ENCODE measurements at places on chromosomes 16 and 17. TPM values are rescaled to one million over a fixed set of nuclear protein-coding genes. Genes with fewer than 3 reads are reported as not detected.

The RCVRN gene
- total RNA-seq: not detected

- peaks cover 6% of the 10 kb centered on the region for H3K4me1 ChIP-seq
- no peak overlapping the region for H3K27ac ChIP-seq
- no peaks in the 10 kb centered on the region for H3K36me3 ChIP-seq
Observed at GRCh38 chr17:74742153-74742515, 5.1 kb downstream of the RAB37 start.

The KRT40 gene
- total RNA-seq: not detected

The KRT36 gene
- not detected for total RNA-seq

DNA sequence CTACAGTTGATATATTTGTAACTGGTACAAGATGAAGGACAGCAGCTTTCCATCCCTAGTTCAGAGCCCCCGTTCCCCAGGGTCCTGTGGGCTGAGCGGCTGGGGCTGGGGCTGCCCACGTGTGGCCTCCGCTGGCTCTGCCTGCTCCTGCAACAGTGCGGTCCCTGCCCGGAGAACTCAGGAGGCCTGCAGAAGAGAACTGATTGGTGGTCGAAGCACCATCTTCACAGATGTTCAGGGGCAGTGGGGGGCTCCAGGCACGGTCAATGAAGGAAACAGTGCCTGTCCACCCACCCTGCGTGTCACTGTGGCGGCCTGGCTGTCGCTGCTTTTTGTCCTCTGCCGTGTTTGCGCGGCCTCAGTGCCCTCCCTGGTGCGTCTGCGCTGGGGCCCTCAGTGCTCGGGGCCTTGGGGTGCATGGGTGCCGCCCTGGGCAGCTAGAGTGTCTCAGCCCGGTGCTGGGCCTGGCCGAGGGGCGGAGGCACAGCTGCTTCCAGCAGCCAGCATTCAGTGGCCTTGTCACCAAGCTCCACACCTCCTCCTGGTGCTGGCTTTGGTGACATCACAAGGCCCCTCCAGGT is 4.2 kb upstream of the NUDT16L1 start:
- no peaks in the 10 kb centered on the region for H3K36me3 ChIP-seq
- H3K27ac ChIP-seq: no peak overlapping the region
- peaks cover 15% of the 10 kb centered on the region for H3K27me3 ChIP-seq
- H3K4me3 ChIP-seq: no peak overlapping the region
- DNase-seq: no peak

DNA sequence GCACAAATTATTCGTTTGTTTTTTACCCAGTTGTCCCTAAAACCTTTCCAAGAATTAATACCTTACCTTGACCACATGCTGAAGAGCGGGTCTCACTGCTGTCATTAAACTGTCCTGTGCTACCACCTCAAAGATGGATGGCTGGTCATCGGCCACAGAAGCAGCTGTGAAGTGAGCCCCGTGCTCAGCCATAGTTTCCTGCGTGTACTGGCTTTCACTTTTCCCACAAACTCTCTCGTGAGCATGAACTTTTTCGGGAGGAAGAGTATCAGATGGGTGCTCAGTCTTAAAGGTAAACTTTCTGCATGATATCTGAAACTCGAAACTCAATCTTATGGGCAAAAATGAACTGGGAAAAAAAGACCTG is 558 bp downstream of the PEX12 start:
- DNase-seq: no peak
- H3K27me3 ChIP-seq: no peaks in the 10 kb centered on the region
- peak overlapping the region; percentile 89 for H3K27ac ChIP-seq
- H3K4me1 ChIP-seq: peaks cover 5% of the 10 kb centered on the region
- H3K36me3 ChIP-seq: no peaks in the 10 kb centered on the region

The NPW gene
- 0.91 TPM for total RNA-seq

DNA sequence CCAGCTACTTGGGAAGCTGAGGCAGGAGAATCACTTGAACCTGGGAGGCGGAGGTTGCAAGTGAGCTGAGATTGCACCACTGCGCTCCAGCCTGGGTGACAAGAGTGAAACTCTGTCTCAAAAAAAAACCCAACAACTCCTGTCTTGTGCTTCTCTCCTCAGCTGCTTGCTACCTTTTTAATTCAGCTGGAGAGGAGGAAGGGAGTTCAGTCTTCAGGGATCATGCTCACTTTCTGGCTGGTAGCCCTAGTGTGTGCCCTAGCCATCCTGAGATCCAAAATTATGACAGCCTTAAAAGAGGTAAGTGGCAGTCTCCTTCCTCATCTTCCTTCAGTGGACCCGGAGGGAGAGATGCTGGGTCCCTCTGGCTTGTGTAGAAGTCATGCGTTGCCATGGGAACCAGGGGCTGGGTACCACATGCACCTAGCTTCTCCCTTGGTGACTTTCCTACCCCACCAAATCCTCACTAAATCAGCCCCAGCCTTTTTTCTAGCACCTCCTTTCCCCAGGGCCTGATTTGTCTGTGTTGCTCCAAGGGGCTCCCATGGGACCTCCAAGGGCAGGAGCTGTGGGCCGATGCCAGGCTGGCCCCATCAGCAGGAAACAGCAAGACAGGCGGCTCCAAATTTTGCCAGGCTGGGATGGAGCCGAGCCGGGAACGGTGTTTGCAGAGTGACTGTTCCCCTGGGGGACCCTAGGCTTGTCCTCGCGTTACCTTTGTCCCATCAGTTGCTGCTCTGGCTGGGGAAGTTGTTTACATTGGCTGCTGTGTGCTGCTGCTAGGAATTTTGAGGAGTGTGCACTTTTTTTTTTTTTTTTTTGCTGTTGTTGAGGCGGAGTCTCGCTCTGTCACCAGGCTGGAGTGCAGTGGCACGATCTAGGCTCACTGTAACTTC is 65.2 kb downstream of the ABCC1 start:
- H3K4me3 ChIP-seq: no peak overlapping the region
- H3K36me3 ChIP-seq: peaks cover 11% of the 10 kb centered on the region
- H3K27me3 ChIP-seq: peaks cover 4% of the 10 kb centered on the region
- peaks cover 7% of the 10 kb centered on the region for H3K4me1 ChIP-seq

The TNFRSF17 gene
- total RNA-seq: not detected

DNA sequence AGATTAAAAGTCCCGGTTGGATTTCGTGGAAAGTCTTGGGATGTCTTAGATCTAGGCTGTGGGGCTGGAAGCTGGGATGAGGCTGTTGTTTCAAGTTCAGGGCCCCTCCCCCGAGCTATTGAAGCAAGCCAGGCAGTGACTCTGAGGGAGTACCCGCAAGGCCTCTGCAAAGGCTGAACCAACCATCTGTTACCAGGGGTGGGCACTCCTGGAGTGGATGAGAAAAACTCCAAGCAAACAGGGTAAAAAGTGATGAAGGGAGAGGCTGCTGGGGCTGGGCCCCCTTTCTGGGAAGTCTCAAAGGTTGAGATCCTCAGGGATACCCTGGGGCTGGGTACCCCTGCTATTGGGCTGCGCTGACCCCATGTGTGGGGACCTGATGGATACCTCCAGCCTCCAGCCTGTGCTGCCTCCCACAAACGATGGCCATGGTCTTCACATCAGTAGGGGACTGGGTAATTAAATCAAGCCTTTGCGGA is 82.4 kb upstream of the KIFC3 start:
- H3K4me1 ChIP-seq: peaks cover 4% of the 10 kb centered on the region
- peak; percentile 38 for DNase-seq
- peak overlapping the region; percentile 59 for H3K4me3 ChIP-seq
- H3K27me3 ChIP-seq: peaks cover 10% of the 10 kb centered on the region
- no peaks in the 10 kb centered on the region for H3K36me3 ChIP-seq
- no peak overlapping the region for H3K27ac ChIP-seq

The TCF25 gene
- 272 TPM for total RNA-seq

The HBA1 gene
- total RNA-seq: 1.5 TPM

The DNAH9 gene
- 0.86 TPM for total RNA-seq

DNA sequence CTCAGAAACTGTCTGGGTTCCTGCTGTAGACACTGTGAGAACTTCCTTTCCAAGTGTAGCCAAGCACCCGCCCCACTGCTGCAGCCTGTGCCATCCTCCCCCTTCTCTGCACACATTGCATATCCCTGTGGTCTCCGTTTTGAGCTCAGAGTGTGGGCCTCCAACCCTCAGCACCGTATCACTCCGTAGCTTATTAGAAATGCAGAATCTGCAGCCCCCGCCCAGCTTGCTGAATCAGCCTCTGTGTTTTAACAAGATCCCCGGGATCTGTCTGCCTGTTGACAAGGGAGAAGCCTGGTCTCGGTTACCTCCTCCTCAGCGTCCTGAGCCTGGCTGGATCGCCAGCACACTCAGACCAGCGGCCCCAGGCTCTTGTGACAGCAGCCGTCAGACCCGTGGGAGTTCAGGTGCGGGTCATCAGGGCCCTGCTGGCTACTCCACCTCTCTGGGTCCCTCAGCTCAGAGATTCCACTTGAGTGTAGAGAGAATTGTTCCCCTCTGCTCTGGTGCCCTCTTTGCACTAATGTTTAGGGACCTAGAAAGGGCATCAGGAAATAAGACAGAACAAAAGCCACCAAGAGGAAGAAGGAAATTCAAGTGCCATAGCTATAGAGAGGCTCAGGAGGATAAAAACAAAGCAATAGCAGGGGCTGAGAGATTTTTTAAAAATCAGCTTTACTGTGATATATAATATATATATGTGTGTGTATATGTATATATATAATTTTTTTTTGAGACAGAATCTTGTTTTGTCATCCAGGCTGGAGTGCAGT is 92.3 kb downstream of the PITPNC1 start:
- H3K4me1 ChIP-seq: peaks cover 24% of the 10 kb centered on the region
- peak overlapping the region; percentile 14 for H3K27ac ChIP-seq
- peaks cover 9% of the 10 kb centered on the region for H3K36me3 ChIP-seq
- peak; percentile 57 for DNase-seq

The CBX2 gene
- total RNA-seq: 78.8 TPM

The SLC9A5 gene
- total RNA-seq: 1.4 TPM

The CTRB2 gene
- total RNA-seq: not detected

DNA sequence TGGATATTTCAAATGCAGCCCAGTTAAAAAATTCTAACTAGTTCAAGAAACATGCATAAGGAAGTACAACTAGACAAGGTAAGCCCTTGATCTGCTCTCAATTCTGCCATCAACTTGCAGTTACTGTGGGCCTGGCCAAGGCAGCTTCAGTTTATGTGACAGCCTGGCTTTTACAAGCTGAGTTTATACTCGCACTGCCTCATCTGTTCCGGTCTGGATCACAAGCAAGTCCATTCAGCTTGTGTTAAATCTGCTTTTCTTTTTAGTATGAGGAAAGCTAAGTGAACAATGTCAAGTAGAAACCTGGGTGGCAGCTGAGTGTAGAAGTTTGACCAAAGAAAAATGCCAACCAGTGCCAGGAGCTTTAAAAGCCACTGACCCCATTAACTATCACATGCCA is 76.6 kb upstream of the CORO6 start:
- no peaks in the 10 kb centered on the region for H3K4me1 ChIP-seq
- no peaks in the 10 kb centered on the region for H3K27me3 ChIP-seq
- no peak for DNase-seq
- no peak overlapping the region for H3K27ac ChIP-seq

DNA sequence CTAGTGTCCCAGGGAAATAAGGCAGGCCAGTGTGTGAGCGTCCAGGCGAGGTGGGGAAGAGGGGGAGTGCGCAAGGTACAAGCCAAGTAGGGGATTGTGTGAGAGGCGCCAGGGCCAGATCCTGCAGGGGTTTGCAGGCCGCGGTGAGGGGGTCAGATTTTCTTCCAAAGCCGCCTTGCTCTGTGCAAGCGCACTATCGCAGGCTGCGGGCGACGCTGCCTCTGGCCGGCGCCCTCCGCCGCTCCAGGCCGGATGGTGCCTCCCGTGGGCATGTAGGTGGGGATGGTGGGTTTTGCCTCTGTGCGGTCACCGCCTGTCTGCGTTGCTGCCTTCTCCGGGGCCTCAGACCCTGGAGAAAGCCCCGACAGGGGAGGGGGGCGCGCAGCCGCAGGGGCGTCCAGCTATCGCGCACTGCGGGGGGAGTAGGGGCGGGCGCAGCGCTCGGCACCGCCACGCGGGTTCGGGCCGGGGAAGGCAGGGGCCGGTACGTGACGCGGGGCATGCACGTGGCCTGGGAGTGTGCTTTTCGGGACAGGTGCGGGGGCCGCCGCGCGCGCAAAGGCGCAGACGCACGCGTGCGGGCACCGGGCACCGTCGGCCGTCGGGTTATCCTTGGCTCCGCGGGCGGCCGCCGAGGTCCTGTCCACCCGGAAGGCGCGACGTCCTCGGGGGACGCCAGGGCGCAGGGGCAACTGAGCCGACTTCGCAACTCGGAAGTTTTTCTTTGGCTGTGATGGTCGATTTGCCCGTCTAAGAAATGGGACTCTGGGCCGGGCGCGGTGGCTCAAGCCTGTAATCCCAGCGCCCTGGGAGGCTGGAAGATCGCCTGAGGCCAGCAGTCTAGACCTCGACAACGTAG is 1.1 kb upstream of the HAPSTR1 start:
- peaks cover 16% of the 10 kb centered on the region for H3K27me3 ChIP-seq
- H3K4me3 ChIP-seq: peak overlapping the region; percentile 88
- DNase-seq: peak; percentile 54
- H3K27ac ChIP-seq: peak overlapping the region; percentile 75
- peaks cover 5% of the 10 kb centered on the region for H3K4me1 ChIP-seq

DNA sequence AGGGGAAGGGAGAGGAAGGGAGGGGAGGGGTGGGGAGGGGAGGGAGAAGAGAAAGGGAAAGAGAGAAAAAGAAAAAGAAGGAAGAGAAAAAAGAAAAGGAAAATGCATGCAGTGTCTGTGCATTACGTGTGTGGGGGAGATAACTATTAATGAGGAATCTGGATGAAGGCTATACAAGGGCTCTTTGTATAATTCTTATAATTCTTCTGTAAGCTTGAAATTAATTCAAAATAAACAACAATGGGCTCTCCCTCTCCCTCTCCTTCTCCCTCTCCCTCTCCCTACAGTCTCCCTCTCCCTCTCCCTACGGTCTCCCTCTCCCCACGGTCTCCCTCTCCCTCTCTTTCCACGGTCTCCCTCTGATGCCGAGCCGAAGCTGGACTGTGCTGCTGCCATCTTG is 143.4 kb downstream of the VPS53 start:
- peaks cover 31% of the 10 kb centered on the region for H3K36me3 ChIP-seq
- H3K27me3 ChIP-seq: peaks cover 6% of the 10 kb centered on the region
- H3K27ac ChIP-seq: no peak overlapping the region
- no peak overlapping the region for H3K4me3 ChIP-seq
- peaks cover 5% of the 10 kb centered on the region for H3K4me1 ChIP-seq

The KRTAP4-4 gene
- not detected for total RNA-seq

The ARHGDIG gene
- total RNA-seq: 13.8 TPM

DNA sequence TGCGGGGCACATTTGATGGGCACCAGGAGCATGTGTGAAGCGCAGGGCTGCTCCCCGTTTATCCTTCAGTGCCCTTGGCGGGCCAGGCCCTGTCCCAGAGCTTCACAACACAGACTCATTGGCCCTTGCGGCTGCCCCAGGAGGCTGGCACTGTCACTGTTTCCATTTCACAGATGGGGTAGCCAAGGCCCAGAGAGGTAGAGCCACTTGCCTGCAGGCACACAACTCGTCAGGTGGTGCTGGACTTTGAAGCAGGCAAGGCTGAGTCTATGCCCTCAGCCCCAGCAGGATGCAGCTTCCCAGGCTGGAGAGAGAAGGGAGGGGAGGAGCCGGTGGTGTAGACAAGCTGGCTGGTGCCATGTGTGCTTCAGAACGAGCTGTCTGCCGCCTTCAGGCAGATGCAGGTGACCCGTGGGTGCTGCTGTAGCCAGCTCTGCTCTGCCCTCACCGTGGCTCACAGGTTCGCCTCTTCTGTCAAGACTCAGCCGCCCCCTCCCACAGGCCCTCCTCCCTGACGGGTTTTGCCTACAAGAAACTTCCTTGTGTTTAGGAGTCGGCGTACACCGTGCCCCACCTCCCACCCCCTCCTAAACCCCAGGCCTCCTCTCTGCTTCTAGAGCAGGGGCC is 232.3 kb upstream of the CIBAR2 start:
- no peaks in the 10 kb centered on the region for H3K36me3 ChIP-seq
- no peak overlapping the region for H3K4me3 ChIP-seq
- H3K4me1 ChIP-seq: peaks cover 23% of the 10 kb centered on the region
- H3K27ac ChIP-seq: no peak overlapping the region
